ENCODE measurements at places on chromosomes 7 and 10.

DNA sequence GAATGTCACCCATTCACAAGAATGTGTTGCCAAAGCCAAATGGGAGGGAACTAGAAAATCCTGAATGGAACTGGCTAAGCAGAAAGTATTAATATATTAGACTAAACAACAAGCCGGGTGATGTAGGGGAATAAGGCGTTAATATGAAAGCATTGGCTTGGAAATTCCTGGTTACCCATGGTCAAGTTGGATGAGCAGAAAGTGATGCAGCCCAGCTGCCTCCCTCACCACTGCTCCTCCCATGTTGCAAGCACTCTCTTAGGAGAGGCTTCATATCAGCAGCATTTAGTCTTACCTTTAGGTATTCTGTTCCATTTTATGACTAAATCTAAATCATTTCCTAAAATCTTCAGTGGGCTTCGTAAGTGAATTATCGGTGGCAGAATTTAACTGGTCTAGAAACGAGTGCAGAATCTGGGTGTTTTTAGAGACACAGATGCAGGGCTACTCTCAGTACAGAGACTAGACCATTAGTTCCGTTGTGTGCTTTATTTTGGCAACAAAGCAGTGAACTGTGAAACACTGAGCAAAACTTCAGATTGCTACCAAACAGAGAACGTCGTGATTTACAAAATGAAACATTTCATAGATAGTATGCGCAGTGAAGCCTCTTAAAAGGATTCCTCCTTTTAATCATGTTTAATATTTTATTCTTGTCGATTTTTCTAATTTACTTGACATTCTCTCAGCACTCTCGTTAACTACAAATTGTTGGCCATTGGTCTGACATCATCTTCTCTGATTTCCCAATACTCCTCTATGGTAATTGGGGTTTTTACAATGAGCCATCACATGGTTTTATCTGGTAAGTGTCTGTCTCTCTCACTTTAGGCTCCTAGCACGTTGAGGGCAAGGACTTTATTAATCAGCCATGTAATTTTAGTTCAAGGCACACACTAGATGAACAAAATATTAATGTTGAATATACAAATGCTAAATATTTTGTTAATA, 22.0 kb upstream of the HGF start:
- DNase-seq: no peak

DNA sequence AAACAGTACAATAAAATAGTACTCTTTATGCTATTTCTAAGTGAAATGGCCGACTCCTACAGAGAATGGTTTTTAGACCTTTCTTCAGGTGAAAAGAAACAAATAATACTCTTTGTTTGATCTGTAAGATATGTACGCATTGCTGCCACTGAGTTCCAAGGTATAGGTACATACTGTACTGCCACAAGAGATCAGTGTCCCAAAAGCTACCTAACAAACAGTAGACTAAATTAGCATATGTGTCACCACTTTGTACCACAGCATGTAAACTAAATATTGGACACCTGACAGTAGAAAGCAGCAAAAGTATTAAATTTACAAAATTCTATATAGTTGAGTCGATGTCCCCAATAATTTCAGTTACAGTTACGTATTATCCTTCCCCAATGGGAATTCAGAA, 14.4 kb downstream of the MTPN start:
- no peak for DNase-seq

DNA sequence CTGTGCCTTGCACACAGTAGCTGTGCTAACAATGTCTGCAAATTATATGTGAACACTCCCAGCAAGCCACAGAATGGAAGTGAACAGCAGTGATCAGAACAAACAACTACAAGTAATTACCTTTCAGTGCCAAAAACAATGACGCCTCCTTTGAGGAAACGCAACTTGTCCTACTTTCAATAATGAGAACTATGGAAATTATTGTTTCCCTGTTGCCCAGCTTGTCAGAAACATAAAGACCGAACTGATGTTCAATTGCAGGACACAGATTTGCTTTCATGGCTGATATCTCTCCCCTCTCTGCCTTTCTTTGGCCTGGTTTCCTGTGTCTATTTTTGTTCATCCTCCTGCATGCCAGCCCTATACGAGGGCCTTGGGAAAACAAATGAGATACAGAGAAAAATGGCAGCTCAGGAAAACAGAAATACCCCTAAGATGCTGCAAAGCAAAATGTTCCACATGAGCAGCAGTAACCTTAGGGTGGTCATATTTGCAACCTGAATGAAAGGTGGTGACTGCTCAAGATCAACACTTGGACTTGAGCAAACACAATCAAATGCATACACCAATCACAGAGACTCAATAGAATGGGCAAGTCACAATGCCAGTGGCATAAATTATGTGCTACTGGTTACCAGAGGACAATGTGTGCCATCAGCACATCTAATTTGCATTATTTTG, 26.8 kb downstream of the COBL start:
- no peak for DNase-seq

GRCh38 chr7:1142051-1142635, 17.9 kb downstream of the ZFAND2A start:
- no peak for DNase-seq

Data from NCI-H1417 (cell line).